RPMI7951 (cell line): ENCODE measurements at places on chromosomes 4 and X. TPM values are rescaled to one million over a fixed set of nuclear protein-coding genes. Genes with fewer than 3 reads are reported as not detected.

SSX3 gene
- total RNA-seq: not detected in 2 replicates

POU3F4 gene
- not detected in 2 replicates for total RNA-seq

GSX2 gene
- total RNA-seq: not detected in 2 replicates

CLDN34 gene
- 0.29 TPM in 1 of 2 replicates, not detected in the other for total RNA-seq

F8A3 gene
- 1.1 and 1.5 TPM in 2 replicates for total RNA-seq

CT83 gene
- not detected in 2 replicates for total RNA-seq

CXCL11 gene
- 0.10 and 0.36 TPM in 2 replicates for total RNA-seq

PRRG3 gene
- not detected in 2 replicates for total RNA-seq

XAGE1A gene
- 1.9 TPM in 1 of 2 replicates, not detected in the other for total RNA-seq

PNMA6A gene
- 0.10 and 0.12 TPM in 2 replicates for total RNA-seq

ZNF157 gene
- total RNA-seq: 0.48 and 0.59 TPM in 2 replicates

SSX4B gene
- 0.36 TPM in 1 of 2 replicates, not detected in the other for total RNA-seq

EVC gene
- total RNA-seq: 13.8 and 13.9 TPM in 2 replicates

CACNA1F gene
- not detected in 2 replicates for total RNA-seq

PIN4 gene
- total RNA-seq: 33.8 and 36.6 TPM in 2 replicates

CHRNA9 gene
- 0.48 and 0.59 TPM in 2 replicates for total RNA-seq

DNA sequence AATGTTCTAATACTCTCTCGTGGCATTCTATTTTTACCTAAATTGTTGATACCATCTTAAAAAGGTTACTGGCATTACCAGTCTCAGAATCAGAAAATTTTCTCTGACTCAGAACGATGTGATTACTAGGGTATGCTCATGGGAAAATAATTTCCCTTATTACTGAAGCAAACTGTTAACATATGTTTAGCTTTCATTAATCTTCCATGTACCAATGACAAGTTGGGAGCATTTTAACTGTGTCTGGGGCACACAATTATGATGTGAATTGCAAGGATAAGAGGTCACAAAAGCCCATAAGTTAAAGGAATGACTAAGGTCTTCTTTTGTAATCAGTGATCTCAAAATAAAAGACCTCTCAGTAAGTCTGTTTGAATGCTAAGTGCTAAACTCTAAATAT, 1254.6 kb downstream of the PCDH18 start:
- DNase-seq: no peak

DNA sequence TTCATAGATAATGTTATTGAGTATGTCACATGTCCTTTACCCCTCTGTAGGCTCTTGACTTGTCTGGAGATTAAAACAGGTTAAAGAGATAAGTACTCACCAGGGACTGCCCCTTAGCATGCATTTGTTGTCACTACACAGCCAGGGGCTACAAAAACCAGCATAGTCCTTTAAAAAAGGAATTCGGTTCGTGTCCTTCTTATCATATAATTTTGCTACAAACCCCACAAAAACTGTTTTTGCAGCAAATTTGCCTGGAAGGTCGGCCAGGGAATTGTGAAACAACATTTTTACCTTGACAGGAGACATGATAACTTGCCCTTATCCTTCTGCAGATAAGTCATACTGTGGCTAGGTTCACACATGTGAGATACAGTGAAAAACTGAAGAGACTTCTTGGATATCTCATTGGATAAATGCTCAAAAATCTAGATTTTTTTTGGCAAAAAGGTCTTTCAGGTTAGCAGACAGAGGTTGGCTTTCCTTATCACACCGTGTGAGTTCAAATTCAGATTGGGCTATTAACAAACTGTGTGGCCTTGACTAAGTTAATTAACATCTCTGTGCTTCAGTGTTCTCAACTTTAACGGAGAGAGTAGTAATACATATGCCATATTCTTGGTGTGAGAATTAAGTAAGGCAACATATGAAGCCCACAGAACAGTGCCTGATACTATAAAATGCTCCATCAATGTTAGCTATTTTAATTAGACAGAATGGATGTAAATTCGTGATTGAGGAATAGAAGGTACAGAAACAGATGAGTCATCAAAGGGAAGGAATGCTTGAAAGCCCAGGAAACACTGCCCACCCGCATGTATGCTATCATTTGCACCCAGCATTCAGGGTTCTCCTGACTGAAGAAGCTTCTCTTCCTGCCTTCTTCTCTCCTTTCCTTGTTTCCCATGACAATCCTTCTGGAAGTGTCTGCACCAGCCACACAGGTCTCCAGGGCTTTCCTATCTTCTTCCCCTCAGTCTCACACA, 30.0 kb downstream of the FAM9C start:
- peak; percentile 53 for DNase-seq

GRCh38 chr4:112234952-112235609, 3.5 kb downstream of the AP1AR start:
- peak; percentile 73 for DNase-seq

- DNase-seq: peak; percentile 4
Observed at GRCh38 chr4:118154649-118155048, 120.4 kb downstream of the NDST3 start.

DNA sequence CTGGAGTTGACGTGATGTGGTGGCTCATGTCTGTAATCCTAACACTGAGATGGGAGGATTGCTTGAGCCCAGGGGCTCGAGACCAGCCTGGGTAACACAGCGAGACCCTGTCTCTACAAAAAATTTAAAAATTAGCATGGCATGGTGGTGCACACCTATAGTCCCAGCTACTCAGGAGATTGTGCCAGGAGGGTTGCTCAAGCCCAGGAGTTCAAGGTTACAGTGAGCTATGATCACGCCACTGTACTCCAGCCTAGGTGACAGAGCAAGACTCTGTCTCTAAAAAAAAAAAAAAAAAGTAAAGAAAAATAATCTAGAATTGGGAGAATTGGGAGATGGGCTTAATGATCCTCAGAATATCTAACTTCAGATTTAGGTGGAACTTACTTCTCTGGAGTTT, 51.1 kb downstream of the MSN start:
- no peak for DNase-seq

- no peak for DNase-seq
Observed at GRCh38 chr4:45629717-45630116, 494.1 kb downstream of the GABRG1 start.

GRCh38 chrX:66672106-66672505, 33.2 kb upstream of the EDA2R start:
- DNase-seq: peak; percentile 23

GRCh38 chr4:120070196-120070595, 3.5 kb upstream of the MAD2L1 start:
- no peak for DNase-seq

- DNase-seq: no peak
Observed at GRCh38 chr4:102586002-102586643, 85.0 kb downstream of the NFKB1 start.

DNA sequence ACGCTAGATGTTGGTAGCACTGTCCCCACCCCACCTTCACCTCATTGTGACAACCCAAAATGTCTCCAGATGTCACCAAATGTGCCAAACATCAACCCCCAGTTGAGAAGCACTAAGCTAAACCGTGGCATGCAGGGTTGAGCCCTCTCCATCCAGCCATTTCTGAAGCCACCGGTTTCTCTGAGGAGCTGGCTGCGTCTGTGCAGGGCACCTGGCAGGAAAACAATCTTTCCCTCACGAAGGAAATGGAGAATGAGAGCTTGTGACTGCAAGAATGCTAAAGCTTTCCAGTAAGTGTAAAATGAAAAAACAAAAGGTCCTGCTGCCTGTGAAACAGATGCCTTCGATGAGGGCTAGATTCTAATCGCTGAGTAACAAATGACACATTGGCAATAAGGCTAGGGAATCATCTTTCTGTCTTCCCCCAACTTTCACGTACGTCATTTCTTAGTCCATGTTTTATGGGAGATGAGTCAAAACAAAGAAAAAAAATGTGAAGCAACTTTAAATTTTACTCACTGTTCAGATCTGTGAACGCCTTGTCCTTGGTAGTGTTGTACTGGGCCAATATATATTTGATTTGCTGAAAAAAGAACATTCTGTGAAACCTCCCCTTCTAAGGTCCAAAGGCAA, 59.9 kb downstream of the PROM1 start:
- DNase-seq: peak; percentile 13

GRCh38 chr4:155616117-155616516, 50.5 kb upstream of the GUCY1A1 start:
- no peak for DNase-seq

GRCh38 chr4:65943076-65943475, 272.8 kb upstream of the EPHA5 start:
- DNase-seq: peak; percentile 87

DNA sequence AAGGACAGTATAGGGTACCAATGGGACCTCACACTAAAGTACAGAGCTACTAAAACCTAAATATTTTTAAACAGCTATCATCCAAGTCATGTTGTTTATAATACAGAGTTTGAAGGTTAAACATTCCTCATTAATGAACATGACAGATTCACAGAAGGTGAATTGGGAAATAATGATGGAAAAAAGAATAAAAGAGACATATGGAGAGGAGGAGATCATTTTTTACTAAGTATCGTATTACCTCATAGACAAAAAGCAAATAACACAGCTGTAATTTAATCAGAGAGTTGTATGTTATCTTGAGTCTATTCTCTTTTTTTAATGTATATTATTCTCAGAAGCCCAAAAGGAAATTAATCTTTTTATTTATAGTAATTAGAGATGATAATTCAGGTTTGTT, 7.9 kb downstream of the PLK4 start:
- no peak for DNase-seq

DNA sequence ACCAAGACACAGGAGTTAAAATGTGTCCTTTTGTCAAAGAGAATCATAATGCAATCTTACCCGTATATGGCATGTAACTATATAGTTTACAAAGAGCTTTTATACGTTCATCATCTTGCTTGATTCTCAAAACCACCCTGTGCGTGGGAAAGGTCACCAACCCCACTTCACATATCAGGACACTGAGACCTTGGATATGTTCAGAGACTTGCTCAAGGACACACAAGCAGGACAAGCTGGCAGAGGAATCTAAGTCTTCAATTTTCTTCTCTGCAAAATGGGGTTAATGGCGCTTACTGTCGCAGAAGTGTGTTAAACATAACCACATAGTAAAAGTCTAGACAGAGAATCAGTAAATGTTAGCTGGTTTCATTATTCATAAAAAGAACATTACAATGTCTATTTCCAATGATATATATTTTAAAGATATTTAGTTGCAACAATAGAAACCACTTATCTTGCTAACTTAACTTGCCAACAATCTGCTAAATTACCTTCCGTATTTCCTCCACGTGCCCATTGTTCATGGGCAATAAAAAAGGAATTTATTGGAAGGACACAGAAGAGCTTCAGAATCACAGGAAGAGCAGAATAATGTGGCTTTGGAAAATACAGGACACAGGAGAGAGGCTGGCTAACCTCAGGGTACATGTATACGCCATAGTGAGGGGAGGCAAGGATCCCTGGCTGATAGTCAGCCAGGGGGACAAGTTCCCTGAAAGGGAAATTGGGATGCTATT, 64.6 kb upstream of the TAPT1 start:
- no peak for DNase-seq

GRCh38 chrX:45765767-45766166, 565.1 kb upstream of the DIPK2B start:
- peak; percentile 40 for DNase-seq

- DNase-seq: no peak
Observed at GRCh38 chr4:111492496-111492895, 652.8 kb upstream of the FAM241A start.

DNA sequence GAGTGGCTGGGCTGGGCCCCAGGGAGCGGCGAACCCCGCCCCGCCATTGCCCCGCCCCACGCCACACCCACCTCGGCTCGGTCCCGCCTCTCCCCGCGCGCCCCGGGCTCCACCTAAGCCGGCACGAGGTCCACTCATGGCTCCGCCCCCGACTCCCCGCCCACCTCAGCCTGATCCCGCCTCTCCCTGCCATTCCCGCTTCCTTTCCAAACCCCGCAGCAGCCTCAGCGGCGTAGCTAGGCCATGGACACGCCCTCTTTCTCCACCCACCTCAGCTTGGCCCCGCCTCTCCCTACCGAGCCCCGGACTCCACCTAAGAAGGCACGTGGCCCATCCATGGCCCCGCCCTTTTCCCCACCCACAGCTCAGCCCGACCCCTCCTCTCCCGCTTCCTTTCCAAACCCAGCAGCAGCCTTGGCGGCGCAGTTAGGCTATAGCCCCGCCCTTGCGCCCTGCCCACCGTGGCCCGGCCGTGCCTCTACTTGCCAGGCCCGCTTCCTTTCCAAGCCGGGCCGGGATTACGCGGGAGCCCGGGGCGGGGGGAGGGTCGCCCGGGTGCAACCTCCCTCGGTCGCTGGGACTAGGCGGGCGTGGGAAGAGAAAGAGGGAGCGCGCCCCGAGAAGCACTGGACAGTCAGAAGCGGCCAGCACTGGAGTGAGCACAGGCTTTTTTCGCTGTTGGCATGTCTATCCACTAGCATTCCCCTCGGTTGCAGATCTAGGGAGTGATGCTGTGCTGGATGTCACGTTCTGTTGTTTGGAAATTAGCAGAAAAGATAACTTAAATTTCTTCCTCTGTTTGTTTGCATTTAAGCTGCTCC, at the start of gene RELL1:
Gene RELL1, minus strand, starts transcription at position 4 of the 821 bp plus-strand sequence. CDS start 89 bp downstream, outside the sequence.
- peak; percentile 97 for DNase-seq

DNA sequence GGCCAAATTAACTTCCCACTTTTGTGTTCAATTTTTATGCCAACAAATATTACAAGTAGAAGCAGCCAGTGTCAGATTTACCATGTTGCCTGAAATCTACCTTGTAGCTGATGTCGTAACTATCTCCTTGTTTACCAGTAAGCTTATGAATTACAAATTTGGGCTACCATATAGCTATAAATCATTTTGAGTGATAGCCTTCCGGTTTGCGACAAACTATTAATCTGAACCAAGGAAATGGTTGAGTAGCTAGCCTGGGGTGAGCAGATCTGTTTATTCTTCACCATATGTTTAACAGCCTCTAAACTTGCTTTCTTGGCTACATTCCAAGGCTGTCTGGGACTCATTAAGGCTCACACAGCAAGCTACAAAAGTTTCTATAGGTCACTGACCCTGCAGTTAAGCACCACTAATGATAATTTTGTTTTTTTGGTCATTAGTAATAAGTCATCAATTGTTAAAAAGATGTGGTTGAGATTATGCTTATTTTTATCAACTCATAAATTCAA, 218.7 kb upstream of the SPOCK3 start:
- DNase-seq: no peak

DNA sequence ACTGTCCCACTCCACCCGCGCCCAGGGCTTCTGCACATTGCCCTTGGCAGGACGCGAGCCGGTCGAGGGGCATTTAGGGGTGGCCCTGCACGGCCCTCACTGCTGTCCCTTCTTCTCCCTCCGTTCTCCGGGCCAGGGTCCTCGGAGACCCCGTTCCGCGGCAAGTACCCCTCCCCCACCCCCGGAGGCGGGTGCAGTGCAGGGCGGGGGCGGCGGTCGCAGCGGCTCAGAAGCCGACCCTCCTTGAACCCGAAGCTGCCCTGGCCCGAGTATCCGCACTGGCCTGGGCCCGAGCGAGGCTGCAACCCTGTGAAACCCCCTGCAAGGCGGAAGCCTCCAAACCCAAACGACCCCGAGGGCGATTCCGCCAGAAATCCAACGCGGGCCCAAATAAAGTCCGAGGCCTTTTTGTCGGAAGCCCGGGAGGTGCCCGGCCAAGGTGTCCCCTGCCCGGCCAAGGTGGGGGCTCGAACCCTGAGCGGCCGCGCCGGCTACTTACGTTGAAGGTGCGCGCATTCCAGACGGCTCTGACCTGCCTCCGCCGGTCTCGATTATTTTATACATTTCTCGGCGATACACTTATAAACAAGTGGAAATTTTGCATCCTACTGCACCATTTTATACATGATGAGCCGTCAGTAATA, 53.1 kb upstream of the TMEM33 start:
- no peak for DNase-seq
